CD4-positive, alpha-beta T cell treated with Interleukin-4 for 1 hour (primary cell): ENCODE measurements at places on chromosomes 7 and 10.

- DNase-seq: no peak
Observed at GRCh38 chr7:122383934-122384333, 79.4 kb upstream of the FEZF1 start.

DNA sequence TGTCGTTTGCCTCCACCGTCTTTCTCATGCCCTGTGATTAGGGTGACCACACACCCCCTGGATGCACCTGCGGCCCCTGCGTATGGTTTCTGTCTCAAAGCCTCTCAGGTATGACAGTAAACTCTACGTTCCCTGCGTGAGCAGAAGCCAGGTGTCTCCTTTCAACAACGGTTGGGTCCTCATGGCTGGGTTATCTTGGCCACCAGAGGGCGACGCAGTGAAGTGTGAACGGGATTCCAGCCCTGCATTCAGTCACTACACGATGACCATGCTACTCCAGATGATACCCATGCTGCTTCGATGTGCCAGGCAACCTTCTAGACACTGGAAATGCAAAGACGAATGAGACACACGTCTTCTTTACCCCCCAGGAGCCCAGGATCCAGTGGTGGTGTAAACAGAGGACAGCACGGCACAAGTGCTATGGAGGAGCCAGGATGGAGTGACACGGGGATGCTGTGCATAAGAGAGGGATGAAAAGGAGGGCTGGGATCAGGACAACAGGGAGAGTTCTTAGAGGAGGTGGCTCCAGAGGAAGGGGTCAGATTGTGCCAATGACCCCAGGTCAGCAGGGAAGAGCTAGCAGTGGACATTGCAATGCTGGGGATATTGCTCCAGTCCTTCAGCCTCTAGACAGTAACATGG is 228.1 kb upstream of the PFKP start:
- no peak for DNase-seq

- no peak for DNase-seq
Observed at GRCh38 chr10:44910602-44911001, 535 bp upstream of the TMEM72 start.

DNA sequence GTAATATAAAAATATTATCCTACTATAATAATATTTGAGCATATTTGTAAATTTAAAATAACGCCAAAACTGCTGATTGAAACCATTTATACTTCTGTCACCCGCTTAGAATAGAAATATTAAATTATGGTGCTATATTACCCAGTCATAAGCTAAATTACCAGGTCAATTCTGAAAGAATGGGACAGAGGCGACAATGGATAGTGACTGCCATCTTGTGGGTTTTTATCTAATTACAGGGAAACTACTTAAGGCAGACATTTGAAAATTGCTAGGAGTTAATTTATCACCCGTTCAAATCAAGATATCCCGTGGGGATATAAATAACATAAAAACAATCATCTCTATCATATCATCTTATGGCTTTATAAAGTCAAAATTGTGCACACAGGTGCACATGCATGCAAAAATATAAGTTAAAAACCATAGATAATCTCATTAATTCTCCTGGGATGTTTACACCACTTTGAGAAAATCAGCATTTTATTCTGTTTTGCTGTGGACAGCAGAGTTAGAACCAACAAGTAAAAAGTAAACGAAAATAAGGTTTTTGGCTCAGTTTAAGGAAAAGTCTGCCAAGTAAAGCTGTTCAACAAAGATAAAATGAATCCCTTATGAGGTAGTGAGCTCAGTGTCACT is 41.3 kb upstream of the HPSE2 start:
- no peak for DNase-seq

- no peak for DNase-seq
Observed at GRCh38 chr7:3592401-3593134, 291.5 kb downstream of the SDK1 start.

- DNase-seq: no peak
Observed at GRCh38 chr7:55019191-55019690, 424 bp downstream of the EGFR start.

DNA sequence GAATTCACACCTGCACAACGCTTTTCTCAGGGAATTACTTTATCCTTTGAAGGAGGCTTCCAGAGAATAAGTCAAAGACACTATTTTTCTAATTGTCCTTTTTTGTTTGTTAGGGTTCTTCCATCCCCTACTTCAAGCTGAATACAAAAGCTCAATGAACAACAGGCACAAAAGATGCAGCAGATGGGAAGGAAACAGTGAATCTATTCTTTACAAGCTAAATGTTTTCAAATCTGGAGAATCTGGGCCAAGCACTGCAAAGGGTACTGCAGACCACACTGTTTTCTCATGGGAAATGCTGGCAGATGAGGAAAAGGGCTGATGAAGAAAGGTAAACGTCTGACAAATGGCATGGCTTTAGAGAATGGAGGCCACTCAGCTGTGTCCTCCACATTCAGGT is 18.5 kb downstream of the LIPA start:
- no peak for DNase-seq

DNA sequence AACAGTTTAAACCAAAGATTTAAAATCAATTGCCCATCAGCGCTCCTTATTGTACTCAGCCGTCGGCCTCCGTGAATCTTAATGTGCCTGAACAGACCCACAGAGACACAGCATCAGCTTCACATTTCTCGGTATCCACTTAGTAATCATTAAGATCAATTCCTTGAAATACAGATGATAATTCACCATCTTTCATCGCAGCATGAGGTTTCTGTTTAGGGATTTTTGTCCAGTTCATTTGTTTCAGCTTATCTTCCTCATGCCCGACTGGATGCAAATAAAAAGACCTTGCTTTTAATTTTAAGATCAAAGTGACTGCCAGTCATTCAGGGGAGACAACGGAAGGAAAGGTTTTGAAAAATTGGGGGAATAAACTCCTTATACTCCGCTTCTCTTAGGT is 207.8 kb downstream of the WDR37 start:
- no peak for DNase-seq

GRCh38 chr10:124595143-124595883 is 133.7 kb downstream of the LHPP start:
- DNase-seq: no peak

DNA sequence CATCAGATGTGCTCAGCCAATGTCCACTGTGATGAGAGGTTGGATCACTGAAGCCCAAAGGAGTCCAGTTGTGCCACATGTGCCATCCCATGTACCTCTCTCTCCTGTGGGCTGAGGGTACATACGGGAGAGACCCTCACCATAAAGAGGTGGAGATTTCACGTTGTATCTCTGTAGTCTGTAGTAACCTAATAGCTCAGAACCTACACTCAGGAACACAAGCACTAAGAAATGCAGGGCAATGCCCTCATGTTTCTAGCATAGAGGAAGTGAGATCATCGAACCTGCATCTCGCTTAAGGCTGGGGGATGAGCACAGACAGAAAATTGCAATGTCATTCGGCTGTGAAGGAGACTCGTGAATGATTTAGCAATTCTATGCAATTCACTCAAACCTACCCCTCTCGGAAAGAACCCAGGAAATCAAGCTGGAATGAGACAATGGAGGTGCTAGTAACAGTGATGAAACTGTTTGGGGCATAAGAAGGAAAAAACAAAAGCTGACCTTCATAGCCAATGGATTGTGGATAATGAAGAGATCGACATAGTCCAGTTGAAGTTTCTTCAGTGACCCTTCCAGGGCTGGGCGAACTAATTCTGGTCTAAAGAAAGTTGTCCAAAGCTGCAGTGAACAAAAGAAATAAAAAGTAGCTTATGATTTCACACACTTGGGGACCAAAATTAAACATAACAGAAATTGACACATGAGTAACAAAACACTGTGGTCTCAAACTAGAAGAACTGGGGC is 80.3 kb upstream of the UCN3 start:
- DNase-seq: peak; percentile 66

DNA sequence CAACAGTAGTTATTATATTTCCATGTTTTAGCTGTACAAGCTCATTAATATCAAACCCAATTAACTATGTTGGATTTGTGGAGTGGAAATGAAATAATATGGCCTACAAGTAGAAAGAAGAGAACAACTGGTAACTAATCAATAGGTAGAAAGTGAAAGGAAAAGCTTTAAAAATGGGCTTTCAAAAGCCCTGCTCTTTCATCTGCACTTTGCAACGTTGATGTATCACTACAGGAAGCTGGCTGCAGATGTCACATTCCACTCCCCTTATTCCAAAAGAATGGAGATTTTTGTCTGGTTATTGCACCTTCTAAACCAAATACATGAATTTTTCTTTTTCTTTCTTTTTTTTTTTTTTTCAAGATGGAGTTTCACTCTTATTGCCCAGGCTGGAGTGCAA is 11.7 kb upstream of the MKI67 start:
- DNase-seq: no peak

DNA sequence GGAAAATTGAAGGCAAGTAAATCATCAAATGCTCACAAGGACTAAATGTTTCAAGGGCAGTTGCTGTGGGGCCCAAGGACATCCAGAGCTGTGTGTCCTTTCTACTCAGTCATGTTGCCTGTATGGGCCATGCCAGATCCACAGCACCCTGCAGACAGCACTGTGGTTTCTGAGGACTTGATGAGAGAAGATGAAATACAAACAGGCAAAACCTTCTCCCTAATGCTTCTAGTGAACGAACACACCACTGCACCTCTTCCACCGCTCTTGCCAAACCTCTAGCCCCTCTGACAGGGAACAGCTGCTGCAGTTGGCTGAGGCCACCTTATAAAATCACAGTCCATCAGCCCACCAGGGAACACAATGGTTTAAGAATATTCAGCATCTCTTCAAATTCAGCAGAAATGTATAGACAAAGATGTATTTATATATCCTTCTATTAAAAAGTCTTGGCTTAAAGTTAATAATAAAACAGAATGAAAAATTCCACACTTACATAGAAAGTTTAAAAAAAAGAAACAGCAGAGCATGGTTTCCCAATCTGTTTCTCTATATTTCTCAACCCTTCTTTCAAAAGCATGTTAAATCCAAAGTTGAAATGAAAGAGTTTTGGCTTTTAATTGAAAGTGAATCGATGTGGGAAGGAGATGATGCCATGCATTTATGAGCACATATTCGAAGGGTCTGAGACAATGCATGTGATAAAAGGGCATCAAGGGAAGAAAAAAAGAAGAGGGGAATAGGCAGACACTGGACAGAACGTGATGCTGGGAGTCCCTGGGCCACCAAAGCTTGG is 14.0 kb downstream of the CYP3A7 start:
- DNase-seq: no peak

- peak; percentile 13 for DNase-seq
Observed at GRCh38 chr7:106774768-106775551, 90.1 kb upstream of the PIK3CG start.

GRCh38 chr7:124907490-124907889 is 22.1 kb downstream of the POT1 start:
- DNase-seq: no peak

DNA sequence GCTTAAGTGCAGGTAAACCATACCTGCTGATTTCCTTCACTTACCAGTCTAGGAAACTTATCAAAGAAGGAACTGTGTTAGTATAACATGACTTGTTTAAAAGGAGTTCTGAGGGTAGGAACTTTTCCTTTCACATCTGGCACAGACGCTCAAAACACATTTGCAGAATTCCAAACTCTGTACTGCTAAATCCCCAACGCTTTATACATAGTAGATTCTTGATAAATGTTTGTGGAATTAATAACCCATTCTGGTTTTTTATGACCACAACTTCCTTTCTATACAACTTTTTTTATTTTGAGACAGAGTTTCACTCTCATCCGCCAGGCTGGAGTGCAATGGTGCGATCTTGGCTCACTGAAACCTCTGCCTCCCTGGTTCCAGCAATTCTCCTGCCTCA is 7.7 kb upstream of the TRUB1 start:
- no peak for DNase-seq

- no peak for DNase-seq
Observed at GRCh38 chr10:130039141-130039540, 71.5 kb downstream of the C10orf143 start.

GRCh38 chr10:74921744-74922143 is 95.3 kb downstream of the KAT6B start:
- DNase-seq: no peak

DNA sequence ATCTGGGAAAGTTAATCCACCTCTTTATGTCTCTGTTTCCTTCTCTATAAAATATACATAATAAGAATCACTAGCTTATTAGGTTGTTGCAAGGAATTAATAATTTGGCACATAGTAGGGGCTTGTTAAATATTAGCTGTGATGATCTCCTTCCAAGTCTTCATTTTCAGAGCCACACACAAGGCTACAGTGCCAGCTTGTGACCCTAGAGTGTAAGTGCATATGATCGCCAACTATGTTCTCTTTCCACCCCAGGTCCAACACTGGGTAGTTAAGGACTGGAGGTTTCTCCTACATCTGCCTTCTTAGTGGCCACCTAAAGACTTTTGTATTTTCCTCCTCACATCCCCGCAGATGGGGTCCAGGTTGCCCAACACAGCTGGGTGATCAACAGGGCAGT is 17.9 kb upstream of the ACSM6 start:
- DNase-seq: no peak

- no peak for DNase-seq
Observed at GRCh38 chr7:148738737-148739535, 40.2 kb downstream of the CUL1 start.

DNA sequence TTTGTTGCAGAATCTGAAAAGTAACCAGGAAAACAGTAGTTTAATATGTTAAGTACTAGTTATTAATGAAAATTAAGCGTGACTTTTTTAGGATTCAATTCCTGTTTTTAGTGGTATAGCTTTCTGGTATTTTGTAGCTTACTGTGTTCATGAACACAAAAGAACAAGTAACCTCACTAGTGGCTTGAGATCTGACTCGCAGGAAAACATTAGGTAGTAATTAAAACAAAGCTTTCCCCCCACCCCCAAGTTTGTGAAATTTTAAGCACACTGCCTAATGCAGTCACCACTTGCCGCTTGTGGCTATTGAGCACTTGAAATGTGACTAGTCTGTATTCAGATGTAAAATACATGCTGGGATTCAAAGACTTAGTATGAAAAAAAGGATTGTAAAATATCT is 102.5 kb upstream of the RPA3 start:
- DNase-seq: no peak

DNA sequence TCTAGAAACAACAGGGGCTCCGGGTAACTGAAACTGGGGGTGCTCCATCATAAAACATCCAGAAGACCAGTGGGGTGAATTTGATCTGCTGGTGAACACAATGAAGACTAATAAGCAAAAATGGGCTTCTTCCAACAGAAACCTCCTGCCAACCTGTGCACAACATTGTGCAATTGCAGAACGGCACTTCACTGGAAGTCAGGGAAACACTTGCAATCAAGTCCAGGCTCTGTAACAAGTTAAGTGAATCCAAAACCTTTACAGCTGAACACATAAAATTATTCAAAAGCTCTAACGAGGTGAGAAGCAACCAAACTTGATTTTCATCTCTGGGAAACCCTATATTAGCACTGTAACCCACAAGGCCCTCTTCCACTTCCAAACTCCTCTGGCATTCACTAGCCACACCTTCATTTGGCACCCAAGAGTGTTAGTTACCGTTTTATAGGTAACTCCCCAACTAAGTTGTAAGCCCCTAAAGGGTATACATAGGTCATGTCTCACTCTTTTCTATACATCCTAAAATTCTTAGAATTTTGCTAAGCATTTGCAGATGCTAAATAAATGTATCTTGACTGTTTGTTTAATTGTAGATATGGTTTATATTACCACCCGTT is 22.0 kb downstream of the IMMP2L start:
- DNase-seq: no peak

GRCh38 chr10:10295537-10295936 is 722.1 kb upstream of the CELF2 start:
- DNase-seq: no peak

- DNase-seq: no peak
Observed at GRCh38 chr10:24561453-24561852, 162.2 kb downstream of the ARHGAP21 start.

- no peak for DNase-seq
Observed at GRCh38 chr7:27100694-27101170, 1.8 kb downstream of the HOXA2 start.

GRCh38 chr7:18491871-18492270 is 3.7 kb upstream of the HDAC9 start:
- DNase-seq: no peak
